ENCODE measurements at places on chromosomes 7 and 10. TPM values are rescaled to one million over a fixed set of nuclear protein-coding genes. Genes with fewer than 3 reads are reported as not detected.

- DNase-seq, result no peak
Observed at GRCh38 chr10:13794992-13795612, 208.3 kb downstream of the PRPF18 start.

GRCh38 chr7:131605280-131605878, 49.0 kb upstream of the PODXL start:
- no peak for DNase-seq

DNA sequence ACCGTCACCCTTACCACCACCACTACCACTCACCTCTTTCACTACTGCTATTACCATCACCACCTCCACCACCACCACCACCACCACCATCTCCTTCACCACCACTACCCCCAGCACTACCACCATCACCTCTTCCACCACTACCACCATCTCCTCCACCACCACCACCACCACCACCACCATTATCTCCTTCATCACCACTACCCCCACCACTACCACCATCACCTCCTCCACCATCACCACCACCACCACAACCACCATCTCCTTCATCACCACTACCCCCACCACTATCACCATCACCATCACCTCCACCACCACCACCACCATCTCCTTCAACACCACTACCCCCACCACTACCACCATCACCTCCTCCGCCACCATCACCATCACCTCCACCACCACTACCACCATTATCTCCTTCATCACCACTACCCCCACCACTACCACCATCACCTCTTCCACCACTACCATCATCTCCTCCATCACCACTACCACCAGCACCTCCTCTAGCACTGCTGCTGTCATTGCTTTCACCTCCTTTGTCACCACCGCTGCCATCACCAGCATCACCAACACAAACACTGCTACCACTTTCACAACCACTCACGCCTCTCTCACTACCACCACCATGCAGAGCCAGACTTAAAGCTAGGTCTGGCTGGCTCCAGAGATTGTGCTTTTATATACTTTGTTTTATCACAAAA, 109.3 kb downstream of the ICA1 start:
- DNase-seq, result no peak

DNA sequence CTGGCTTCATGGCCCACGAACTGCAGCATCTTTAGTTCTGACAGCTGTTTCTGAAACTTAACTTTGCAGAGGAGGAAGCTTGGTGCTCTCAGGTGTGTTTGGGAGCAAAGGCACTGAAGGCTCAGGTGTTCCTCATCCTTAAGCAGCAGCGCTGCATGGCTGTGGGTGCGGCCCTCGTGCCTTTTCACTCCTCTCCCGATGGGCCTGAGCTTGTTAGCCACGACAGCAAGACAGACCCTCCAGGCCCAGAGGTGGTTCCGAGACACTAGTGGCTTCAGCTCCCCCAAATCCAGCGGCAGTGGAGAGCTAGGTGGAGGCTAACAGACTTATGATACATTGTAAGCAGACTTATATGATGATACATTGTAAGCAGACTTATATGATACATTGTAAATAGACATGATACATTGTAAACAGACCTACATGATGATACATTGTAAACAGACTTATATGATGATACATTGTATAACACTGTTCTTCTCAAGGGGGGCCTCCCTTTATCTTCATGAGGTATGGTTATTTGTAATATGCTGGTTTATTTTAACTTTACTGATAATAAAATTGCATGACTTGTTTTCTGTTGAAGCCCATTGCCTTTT, 14.1 kb downstream of the PFKP start:
- DNase-seq, result no peak

- DNase-seq, result peak; percentile 40
Observed at GRCh38 chr10:4512671-4513240, 313.3 kb upstream of the AKR1E2 start.

DNA sequence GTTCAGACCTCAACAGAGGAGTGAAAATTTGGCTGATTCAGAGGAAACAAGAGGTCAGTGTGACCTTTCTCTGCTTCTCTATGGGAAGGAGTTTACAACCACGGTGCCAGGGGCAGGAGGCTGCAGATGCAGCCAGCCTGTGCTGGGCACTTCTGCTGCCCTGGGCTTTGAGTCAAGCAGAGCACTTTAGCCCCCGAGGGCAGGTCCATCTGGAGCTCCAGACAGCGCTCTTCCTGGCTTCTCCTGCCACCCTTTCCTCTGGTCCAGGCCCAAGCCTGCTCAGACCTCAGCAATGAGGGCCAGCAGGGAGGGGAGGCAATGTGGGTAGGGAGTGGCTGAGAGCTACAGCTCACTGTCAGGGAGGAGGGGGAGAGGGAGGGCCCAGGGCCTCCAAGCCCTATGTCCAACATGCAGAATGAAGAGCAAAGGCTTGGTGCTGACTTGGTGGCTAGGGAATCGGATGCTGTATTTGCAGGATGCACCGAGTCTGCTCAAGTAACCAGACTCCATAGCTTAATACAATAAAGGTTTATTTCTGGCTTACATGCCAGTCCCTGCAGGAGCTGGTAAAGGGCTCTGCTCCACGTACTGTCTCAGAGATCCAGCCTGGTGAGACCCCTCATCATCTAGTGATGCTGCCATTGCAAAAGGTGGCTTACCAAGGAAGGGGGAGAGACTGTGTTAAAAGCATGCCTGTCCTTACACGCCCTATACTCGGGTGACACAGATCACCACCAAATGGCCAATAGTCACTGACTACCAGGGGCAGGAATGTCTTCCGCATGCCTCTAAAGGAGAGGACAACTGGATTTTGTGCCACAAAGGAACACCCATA, 481.6 kb downstream of the RPS24 start:
- peak; percentile 14 for DNase-seq

DNA sequence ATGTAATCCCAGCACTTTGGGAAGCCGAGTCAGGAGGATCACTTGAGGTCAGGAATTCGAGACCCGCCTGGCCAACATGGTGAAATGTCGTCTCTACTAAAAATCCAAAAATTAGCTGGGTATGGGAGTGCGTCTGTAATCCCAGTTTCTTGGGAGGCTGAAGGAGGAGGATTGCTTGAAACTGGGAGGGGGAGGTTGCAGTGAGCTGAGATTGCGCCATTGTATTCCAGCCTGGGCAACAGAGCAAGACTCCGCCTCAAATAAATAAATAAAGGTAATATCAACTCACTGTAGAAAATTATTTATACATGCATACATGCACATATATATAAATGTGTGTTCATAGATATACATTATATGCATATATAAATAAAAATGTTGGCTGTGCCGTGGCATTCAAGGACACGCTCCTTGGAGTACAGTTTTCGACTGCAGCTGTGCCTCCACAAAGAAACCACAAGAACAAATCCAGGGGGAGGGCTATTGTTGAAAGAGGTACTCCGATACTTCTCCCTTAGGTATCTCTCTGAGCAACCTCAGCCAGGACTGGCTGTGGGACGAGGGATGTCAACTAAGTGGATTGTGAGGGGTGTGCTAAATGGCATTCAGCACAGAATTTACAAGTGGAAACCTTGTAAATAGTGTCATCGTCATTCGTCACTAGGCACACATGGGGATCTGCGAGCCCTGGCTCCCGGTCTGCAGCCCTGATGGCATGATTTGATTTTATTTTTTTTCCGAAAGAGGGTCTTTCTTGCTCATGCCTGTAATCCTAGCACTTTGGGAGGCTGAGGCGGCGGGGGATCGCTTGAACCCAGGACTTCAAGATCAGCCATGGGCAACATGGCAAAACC, 49.3 kb downstream of the HIP1 start:
- DNase-seq, result no peak

GRCh38 chr7:67267914-67268313, 271.3 kb downstream of the TYW1 start:
- no peak for DNase-seq

DNA sequence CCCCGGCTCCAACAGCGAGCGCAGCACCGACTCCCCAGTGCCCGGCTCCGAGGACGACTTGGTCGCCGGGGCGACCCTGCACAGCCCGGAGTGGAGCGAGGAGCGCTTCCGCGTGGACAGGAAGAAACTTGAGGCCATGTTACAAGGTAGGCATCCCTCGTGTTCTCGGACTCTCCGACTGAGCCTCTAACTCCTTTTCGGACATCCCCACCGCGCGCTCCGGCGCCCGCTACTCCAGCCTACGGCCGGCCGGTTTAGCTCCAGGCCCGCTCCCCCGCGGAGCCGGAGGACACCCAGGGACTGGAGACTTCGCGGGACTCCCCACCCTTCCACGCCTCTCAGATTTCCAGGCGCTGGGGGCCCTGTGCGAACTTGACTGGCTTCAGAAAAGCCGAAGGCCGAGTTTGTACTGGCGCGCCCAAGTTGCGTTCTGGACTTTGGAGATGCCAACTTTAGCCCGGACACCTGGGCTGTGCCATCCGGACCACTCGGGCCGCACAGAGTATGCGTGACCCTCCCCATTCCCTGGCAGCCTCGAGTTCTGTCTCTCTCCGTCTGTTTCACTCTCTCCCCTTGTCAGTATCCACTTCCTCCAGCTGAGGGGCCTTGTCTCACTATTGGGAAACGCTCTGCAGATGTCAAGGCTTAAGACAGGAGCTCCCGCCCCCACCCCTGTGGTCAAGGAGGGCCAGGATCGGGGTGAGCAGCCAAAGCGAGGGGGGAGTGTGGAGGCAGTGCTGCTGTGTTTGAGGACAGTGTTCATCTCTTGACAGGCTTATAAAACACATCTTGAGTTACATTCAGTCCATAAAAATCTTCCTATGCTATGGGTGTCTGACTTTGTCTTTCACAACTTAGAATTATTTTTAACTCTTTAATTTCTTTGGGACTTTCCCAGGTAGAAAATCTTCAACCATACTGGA, 777 bp downstream of the BICC1 start:
- peak; percentile 53 for DNase-seq

GRCh38 chr10:79270466-79271246, 76.6 kb upstream of the PPIF start:
- DNase-seq, result no peak

GRCh38 chr7:81659697-81660395, 110.0 kb downstream of the HGF start:
- no peak for DNase-seq

DNA sequence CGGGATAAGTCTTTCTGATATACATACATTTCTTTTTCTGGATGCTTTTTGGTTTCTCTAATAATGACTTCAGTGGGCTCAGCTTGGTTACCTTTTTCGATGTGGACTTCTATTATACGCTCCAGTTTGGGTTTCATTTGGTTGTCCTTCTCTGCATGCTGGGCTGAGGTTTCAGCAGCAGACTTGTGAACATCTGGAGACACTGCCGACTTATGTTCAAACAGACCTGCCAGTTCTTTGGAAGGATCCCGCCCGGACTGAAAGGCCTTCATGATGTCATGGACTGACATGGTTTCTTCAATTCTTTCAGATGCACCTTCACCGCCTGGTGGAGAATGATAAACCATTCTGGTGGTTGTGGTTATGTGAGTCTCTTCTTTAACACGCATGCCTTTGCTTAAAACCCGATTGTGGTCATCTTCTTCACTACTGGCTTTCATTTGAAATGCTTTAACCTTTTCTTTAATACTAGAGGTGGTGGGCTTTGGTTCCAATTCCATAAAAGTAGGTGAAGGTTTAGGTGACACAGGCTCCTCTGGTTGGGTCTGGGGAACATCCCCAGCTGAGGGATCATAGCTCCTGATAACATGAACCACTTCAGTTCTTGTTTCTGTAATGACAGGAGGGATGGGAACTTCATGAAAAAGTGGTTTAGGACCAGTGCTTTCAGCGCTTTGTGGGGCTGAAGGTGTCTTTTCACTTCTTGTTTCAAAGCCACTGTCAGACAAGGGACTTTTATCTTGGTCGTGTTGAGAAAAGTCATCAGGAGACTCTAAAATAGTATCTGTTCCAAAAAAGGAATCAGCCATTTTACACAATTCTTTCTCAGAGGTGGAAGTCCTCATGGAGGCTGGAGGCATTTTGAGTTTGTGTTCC, 167.7 kb upstream of the CCDC6 start:
- no peak for DNase-seq

GRCh38 chr10:129058664-129059155, 408.3 kb upstream of the MGMT start:
- no peak for DNase-seq

GRCh38 chr10:24556750-24557742, 166.6 kb downstream of the ARHGAP21 start:
- peak; percentile 32 for DNase-seq

DNA sequence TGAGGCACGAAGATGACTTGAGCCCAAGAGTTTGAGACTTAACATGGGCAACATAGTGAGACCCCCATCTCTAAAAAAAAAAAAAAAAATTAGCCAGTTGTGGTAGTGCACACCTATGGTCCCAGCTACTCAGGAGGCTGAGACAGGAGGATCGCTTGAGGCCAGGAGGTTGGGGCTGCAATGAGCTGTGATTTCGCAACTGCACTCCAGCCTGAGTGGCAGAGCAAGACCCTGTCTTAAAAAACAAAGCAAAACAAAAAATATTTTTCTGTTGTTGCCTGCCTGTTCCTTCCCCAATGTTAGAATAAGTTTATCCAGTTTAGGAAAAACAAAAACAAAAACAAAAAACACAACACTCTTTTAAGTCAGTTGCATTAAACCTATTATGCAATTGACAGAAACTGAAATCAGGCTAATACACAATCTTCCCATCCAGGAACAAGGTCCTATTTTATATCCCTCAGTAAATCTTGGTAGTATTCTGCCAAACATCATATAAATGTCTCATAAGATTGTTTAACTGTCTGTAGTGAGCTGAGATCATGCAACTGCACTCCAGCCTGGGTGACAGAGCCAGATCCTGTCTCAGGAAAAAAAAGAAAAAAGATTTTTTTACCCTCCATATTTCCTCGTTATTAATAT, 4.9 kb downstream of the PILRA start:
- DNase-seq, result no peak

DNA sequence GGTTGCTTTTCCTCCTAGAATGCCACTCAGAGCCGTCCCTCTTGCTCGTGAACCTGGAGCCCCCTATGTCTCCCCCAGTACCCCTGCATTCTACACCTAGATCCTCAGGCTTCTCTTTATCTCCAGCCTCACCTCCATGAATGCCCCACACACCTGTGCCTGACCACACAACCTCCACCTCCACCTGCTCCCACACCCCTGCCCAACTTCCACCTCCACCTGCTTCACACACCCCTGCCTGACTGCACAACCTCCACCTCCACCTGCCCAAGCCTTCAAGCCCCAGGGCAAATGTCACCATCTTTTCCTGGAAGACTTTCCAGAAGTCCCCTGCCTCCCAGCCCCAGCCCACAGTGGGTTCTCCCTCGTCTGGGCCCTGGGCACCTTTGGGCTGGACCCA, 6.9 kb upstream of the LFNG start:
- peak; percentile 8 for DNase-seq

HTR5A gene
- total RNA-seq, result not detected

NPFFR1 gene
- not detected for total RNA-seq

RSPH10B2 gene
- total RNA-seq, result not detected

EPHB6 gene
- total RNA-seq, result 2.4 TPM

CYP2E1 gene
- total RNA-seq, result 0.47 TPM

CRYGN gene
- not detected for total RNA-seq

EPHA1 gene
- not detected for total RNA-seq

ENO4 gene
- total RNA-seq, result not detected

FAM107B gene
- total RNA-seq, result 18.5 TPM

WNT8B gene
- not detected for total RNA-seq

ITIH2 gene
- not detected for total RNA-seq

DRGX gene
- total RNA-seq, result not detected
